CD8-positive, alpha-beta memory T cell (primary cell): ENCODE measurements at places on chromosomes 7 and 10.

DNA sequence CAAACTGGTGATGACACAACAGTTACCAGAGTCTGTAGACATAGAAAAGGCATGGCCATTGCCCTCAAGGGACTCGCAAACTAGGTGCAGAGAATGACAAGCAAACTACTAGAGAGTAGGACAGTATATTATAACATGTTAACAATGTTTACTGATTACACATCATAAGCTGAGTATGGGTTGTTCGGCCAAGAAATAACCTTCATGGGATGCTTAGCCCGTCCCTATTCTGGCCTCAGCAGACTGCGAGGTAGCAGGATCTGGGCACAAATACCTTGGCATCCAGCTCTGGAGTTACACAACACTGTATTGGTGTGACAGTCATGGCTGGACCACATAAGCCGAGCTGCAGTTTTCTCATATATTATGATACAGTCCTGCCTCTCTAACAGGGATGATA is 51.4 kb downstream of the ABCB4 start:
- no peak for DNase-seq

DNA sequence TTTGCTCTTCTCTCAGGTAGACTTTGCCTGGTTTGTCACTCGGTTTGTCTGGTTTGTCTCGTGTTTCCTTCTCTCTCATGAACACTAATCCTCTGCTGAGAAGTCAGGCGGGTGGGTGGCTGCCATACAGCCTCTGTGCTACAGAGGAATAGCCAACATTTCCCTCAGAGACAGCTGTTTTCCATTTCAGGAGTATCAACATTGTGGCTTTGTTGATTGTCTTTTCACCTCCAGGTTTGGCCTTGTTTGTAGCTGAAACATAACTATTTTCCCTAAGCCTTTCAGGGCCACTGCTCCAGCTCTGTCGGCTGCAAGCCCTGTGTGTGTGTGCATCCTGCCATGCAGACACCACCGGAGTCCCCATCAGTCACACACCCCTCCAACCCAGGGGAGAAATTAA is 122.8 kb downstream of the BAMBI start:
- DNase-seq, result no peak

GRCh38 chr7:40571796-40572195 is 437.0 kb downstream of the SUGCT start:
- no peak for DNase-seq

GRCh38 chr10:26214551-26215395 is 1.8 kb upstream of the GAD2 start:
- DNase-seq, result no peak

GRCh38 chr10:132465193-132465888 is 68.3 kb downstream of the PWWP2B start:
- DNase-seq, result no peak

GRCh38 chr10:13219685-13220670 is 14.2 kb downstream of the UCMA start:
- DNase-seq, result no peak

DNA sequence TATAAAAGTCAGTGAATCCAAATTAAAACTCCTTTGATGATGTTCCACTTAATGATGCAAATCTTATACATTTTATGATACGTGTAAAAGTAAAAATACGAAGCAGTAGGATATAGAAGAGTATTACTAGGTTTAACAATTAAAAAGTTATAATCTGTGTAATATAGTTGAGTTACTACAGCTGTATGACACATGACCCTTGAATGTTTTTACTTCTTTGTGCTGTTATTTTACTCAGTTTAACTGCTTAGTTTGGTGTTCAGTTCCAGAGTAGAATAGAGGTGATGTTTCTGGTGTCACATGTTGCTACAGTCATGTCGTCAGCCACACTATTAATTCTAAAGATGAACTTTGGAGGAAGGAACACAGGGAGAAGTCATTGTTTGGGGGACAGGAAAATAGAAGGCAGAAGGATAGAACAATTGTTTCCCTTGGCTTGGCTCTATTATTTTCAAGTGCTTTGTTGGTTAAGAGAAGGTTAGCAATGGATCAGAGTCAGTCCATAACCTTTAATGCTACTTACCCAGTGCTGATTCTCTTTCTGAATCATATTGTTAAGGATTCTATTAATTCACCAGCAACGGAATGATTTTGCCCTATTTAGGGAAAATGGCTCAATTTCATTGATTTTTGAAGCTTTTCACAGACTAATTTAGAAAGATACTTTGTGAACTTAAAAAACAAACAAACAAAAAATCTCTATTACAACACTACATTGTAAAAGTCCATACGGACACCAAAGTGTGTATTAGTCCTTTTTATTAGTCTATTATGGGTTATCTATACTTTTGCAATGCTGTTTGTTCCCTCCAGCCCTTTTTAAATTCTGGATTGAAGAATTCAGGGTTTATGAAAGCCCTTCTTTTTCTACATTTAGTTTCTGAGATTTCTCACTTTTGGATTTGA is 73.4 kb downstream of the CPED1 start:
- no peak for DNase-seq

- DNase-seq, result no peak
Measured at GRCh38 chr10:133275684-133276092, 980 bp downstream of the ADAM8 start.
